ENCODE measurements at places on chromosomes 4 and X. TPM values are rescaled to one million over a fixed set of nuclear protein-coding genes. Genes with fewer than 3 reads are reported as not detected.

Gene IQSEC2
- 9.1 TPM for total RNA-seq

Gene CXCL11
- 0.16 TPM for total RNA-seq

Gene XAGE1B
- not detected for total RNA-seq

Gene TMEM165
- 101 TPM for total RNA-seq

Gene PAGE5
- not detected for total RNA-seq

Gene GLOD5
- not detected for total RNA-seq

Gene SPANXD
- not detected for total RNA-seq

Gene HPGD
- 2.7 TPM for total RNA-seq

Gene DCX
- total RNA-seq: not detected

Gene APLN
- 5.7 TPM for total RNA-seq

Gene FGF5
- not detected for total RNA-seq

Gene ZNF518B
- 24.2 TPM for total RNA-seq

Gene REELD1
- total RNA-seq: 0.16 TPM
